Activated naive CD4-positive, alpha-beta T cell treated with anti-CD3 and anti-CD28 coated beads, Interleukin-2, amount 50 U/mL, for 72 hours (primary cell): ENCODE measurements at places on chromosomes 5 and 9. TPM values are rescaled to one million over a fixed set of nuclear protein-coding genes. Genes with fewer than 3 reads are reported as not detected.

GRCh38 chr9:132164604-132165362 is 2.9 kb downstream of the NTNG2 start:
- no peak for DNase-seq

DNA sequence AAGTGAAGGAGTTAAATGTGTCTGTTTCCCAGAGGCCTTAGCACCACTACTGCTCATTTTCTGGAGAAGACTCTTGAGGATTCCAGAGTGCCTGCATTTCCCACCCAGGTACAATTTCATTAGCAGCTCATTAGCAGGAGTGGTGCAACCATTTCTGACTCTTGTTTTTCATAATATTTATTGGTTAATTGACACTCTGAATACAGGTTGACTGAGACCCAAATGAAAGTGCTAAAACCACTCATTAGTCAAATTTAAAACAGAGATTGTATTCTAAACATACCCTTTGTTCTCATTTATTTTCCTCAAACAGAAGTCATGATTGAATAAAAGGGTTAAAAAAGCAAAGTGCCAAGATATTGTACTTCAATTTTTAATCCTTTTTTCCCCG is 134.5 kb downstream of the SIL1 start:
- no peak for DNase-seq

Gene CCDC192
- total RNA-seq: not detected

Gene RAD50
- 47.7 TPM for total RNA-seq
